ENCODE measurements at places on chromosomes 4 and X.

DNA sequence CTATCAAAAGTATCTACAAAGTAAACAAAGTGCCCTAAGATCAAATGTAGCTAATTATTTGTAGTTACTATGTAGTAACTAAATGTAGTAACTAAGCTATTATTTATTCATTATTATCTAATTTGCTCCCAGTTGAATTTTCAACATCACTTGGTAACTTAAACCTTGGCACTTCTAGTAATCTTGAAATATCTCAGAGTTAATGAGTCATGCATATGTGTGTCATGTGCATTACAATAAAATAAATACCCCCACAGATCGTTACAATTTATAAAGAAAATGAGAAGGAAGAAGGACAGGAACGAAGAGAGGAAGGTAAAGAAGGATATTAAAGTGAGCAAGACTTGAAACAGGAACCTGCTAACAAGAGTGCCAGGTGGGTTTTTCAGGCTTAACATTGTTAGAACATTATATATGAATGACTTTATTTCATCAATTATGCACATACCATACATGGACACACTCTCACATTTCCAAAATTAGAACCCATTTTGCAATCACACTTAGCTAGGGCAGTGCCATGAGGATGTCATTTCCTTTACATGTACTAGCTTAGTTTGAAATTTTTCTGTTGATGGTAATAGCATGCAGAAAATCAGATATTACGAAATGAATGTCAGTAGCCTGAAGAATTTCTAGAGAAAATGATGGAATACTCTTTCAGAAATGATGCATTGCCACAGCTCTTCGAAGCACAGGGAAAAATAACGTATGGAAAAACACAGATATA, 1670.4 kb upstream of the AGA start:
- no peak for DNase-seq

DNA sequence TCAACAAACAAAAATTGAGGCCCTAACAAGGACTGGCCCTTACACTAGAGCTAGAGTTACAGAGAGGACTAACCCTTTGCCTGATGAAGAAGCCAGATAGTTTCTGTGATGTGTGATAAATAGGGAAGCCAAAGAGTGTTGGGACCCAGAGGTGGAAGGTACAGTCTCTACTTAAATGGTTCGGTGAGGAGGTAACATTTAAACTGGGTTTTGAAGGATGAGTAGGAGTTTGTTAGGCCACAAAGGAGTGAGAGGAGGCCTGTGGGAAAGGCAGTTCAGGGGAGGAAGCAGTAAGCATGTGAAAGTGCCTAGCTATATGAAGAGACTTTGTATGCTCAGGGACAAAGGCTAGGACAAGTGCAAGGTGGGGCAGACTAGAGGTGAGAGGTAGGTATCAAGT, 23.8 kb upstream of the LIMCH1 start:
- DNase-seq = no peak

- DNase-seq = no peak
These were observed 4.4 kb downstream of the MSMO1 start for GRCh38 chr4:165331823-165332222.

DNA sequence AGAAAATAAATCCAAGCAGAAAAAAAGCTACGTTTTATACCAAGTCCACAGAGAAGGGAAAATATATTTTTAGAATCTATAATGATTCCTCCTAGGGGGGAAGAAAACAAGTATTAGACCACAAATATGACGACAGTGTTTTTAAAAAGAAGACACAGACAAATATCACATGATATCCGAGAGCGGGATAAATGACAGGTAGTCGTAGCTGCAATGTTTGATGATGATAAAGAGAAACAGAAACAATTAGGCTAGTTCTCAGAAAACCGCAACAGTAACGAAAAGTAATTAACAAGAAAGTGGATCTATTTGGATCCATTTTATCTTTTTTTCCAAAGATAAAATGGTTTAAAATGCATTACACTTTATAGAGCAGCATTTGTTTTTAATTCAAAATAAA, 918 bp downstream of the HAUS3 start:
- no peak for DNase-seq

GRCh38 chr4:165367040-165367439, 11.8 kb upstream of the CPE start:
- no peak for DNase-seq

GRCh38 chr4:158371158-158371557, 150.5 kb upstream of the RXFP1 start:
- no peak for DNase-seq

- DNase-seq = no peak
These were observed 65.6 kb downstream of the JAKMIP1 start for GRCh38 chr4:6134612-6135220.

- no peak for DNase-seq
These were observed 199.7 kb upstream of the MAMLD1 start for GRCh38 chrX:150163221-150163930.

DNA sequence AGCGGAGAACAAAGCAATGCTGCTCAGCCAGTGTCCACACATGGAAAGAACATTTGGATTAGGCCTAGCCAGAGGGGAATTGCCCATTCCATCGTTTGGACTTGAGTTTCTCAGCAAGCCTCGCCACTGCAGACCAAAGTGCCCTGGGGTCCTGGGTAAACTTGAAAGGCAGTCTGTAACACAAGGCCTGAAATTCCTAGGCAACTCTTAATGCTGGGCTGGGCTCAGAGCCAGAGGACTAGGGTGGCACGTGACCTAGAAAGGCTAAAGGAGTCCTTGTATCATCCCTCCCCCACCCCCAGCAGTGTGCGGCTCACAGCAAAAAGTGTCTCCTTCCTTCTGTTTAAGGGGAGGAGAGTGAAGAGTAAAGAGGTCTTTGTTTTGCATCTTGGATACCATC, 210.4 kb upstream of the ARX start:
- DNase-seq = no peak

GRCh38 chr4:139872274-139872673, 206.7 kb downstream of the MGST2 start:
- no peak for DNase-seq

GRCh38 chrX:40646489-40647306, 663 bp downstream of the CXorf38 start:
- no peak for DNase-seq

DNA sequence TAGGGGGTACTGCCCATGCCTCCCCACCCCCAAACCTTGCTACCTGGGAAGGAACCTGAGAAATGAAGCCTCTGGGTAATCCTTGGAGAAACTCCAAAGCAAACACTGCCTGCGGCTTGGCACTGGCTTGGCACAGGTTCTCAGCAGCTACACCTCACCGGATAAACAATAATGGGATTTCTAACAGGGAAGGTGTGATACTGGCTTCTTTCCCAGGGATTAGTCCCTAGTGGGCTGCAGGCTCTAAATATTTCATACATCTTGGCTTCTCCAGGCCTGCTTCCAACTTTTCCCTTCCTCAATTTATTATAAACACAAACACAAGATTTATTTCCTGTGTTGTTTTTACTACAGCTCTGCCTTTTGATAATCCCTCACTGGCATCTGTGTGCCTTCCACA, 12.5 kb downstream of the SEC24D start:
- DNase-seq = no peak

- DNase-seq = no peak
These were observed 88.2 kb upstream of the STS start for GRCh38 chrX:7059214-7059838.

DNA sequence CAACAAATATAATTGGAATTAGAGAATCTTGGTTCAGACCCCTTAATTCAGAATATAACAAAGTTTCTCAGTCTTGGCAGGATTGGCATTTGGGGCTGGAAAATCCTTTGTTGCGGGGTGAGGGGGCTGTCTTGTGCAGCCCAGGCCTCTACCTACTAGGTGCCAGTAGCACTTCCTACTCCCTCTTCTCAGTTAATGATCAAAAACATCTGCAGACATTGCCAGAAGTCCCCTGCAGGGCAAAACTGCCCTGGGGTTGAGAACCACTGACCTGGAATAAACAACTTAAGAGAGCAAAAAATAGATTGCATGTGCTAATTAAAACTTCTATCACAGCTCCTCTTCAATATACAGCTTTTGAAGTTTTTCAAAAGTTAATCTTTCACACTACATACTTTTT, 36.7 kb upstream of the CXorf38 start:
- DNase-seq = no peak

GRCh38 chr4:8681391-8681790, 88.8 kb downstream of the CPZ start:
- no peak for DNase-seq

- DNase-seq = no peak
These were observed 412 bp downstream of the SLC10A3 start for GRCh38 chrX:154490021-154490413.

DNA sequence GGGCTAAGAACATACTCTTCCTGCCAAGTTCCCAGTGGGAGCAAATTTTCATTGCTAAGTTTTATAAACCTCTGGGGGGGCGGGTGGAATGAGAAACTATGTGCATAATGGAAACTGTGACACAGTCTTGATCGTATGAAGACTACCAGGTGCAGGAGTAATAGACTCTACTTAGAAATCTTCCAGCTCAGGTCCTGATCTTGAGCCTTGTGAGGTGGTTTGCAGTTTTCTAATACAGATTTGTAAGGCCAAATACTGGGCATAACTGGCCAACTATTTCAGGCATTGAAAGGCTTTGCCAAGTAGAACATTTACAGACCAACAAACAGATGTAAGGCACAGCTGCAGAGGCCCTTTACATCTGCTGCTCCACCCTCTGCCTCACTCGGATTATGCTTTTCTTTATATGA, 89.7 kb upstream of the CBR4 start:
- DNase-seq = no peak

- DNase-seq = no peak
These were observed at the start of gene AWAT2 for GRCh38 chrX:70049925-70050324. AWAT2 (minus strand) TSS chrX:70049938; CDS start chrX:70049932, 6 bp downstream.

DNA sequence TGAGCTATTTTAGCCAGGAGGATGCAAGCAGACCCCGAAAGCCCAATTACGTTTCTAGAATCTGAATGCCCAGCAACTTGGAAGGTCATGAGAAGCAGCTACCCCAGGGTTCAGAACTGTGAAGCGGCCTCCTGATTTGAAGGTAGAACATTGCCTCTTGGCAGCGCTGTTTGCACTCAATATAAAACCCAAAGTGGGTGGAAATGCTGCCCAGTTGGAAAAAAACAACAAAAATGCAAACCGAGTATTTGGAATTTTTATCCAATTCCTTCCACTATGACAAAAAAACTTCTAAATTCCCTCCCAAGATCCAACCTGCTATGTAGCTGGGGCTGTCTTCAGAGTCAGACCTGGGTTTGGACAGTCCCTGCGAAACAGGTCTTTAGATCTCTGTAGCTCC, 103.3 kb upstream of the RBPJ start:
- DNase-seq = no peak

- no peak for DNase-seq
These were observed 40.8 kb upstream of the SOD3 start for GRCh38 chr4:24754571-24754970.

GRCh38 chr4:17163156-17163771, 264.8 kb upstream of the LDB2 start:
- no peak for DNase-seq

GRCh38 chr4:149370002-149370401, 445.6 kb downstream of the IQCM start:
- DNase-seq = no peak

GRCh38 chrX:113058634-113059033, 218.0 kb upstream of the AMOT start:
- DNase-seq = no peak

- no peak for DNase-seq
These were observed 446 bp downstream of the EVC2 start for GRCh38 chr4:5707778-5708448.

DNA sequence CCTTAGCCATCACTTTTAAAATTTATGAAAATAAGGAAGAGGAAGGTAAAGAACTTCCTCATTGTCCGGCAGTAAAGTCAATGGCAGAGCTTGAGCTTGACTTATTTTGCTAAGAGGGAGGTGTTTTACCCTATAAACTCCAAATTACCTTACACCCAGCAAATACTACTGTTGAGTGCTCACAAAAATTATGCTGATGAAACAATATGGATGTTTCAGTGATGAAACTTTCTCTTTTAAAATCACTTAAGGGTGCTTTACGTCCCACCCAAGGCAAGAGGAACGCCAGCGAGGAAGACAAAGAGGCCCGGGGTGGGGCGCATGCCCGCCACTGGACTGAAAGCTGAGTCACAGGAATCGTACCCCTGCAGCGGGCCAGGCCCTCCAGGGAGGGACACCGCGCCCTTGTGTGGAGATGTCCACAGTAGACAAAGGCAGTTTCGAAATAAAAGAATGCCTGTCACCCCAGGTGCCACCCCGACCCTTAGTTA, 560 bp upstream of the TMSB4X start:
- DNase-seq = no peak
